ENCODE measurements at places on chromosomes 1 and 21.

DNA sequence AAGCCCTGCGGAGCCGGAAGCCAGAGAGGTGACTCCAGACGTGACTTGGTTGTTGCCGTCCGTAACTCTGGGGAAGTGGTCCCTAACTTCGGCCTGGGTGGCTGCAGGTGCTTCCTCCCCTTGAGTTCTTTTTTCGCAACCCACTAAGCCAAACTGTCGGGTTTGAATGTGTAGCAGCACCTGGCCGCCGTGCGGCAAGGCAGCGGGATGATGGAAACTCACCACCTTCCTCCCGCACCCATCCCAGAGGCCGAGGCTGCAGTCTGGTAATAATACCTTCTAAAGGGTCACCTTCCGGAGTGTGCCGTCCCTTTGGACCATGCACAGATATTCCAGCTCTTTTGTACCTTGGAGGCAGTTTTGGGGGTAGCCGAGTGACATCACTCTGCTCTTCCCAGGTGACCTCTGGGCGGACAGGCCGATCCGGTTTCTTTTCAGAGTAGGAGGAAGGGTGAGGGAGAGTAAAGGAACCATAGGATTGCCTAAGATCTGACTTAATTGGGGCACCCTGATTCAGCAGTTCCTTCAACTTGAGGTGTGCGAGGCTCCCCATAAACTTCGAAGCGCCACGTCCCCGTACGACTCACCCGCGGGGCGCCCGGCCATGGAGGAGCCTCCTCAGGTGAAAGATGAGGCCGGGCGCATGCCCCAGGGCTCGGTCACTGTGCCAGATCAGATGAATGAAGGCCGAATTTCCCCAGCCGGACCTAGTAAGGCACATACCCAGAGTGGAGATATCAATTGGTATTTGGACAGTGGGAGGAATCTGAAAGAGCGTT lies 1.0 kb downstream of the KCNK1 start:
- no peak for DNase-seq

- DNase-seq: no peak
These were observed 158.0 kb downstream of the EIF4G3 start for GRCh38 chr1:21018673-21019072.

- DNase-seq: peak; percentile 88
These were observed 5.3 kb downstream of the CREG1 start for GRCh38 chr1:167548059-167548932.

DNA sequence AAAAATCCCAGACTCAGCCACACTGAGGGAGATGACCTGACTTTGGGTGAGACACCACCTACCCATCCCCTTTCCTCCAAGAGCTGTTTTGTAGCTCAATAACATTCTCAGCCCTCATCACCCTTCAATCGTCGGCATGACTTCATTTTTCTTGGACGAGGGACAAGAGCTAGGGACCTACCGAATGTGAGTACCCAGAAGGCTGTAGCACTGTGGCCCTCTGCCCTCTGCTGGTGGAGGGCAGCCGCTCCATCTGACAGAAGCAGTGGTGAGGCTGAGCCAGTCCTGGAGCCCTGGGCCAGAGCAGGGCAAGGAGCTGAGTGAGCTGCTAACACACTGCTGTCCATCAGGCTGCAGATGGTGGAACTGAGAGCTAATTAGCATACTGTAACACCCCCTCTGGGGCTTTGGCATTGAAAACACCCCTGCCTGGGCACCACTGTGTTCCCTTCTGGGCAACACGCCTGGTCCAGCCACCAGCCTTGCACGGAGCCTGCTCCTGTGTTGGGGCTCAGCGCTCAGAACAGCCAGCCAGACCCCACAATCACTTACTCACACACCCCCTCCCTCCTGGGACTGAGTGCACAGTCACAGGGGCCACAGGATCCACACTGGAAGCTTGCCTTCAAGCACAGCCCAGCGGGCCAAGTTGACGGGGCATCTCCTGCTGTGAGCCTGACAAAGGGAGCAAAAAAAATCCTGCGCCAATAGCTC lies 18.3 kb upstream of the ALPL start:
- peak; percentile 74 for DNase-seq

- peak; percentile 72 for DNase-seq
These were observed 44.5 kb upstream of the CRNN start for GRCh38 chr1:152458384-152459185.

GRCh38 chr1:65170511-65171142 lies 22.6 kb downstream of the AK4 start:
- peak; percentile 73 for DNase-seq

DNA sequence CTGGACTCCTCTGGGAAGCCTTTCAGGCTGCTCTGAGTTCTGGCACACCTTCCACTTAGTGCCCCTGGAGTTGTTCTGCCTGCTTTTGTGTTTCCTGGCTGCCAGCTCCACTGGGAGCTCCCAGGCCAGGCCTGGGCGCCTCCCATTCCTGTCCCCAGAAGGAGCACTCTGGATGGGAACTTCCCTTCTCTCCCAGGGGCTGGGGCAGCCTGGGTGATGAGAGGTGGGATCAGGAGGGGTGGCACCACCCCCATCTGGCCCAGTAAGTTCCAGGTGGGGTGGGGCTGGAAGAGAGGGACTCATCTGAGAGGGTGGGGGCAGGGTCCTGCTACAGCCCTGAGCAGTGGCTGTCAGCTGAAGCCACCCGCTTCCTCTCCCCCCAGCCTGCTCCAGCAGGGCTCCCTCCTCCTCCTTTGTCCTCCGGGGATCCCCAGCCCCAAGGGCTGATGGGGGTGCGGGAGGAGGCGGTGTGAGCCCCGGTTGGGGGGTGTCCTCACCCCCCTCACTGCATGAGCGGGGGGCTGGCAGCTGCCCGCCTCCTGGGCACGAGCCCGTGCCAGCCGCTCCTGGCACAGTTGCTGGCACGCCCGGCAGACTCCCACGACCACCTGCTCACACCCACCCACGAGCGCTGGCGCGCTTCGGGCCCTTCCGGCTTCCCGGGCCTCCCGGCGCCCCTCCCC lies 4.7 kb downstream of the FOXO6 start:
- DNase-seq: no peak

DNA sequence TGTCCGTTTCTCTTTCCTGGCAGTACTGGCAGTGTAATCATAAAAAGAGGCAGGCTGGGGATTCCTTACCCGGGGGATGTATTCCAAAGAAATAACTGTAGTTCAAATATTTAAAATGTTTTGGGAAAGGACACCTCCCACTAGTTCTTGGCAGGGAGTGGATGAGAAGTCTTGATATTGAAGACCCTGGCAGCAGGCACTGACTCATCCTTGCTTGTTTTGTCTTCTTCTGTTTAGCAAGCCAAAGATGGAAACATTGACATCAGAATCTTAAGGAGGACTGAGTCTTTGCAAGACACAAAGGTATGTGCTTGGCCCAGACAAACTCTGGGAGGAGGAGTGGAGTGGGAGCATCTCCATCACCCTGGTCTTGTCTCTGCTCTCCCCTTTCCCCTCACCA lies 639 bp downstream of the IL20 start:
- peak; percentile 35 for DNase-seq

GRCh38 chr1:24925082-24925779 lies 4.8 kb downstream of the RUNX3 start:
- DNase-seq: no peak

DNA sequence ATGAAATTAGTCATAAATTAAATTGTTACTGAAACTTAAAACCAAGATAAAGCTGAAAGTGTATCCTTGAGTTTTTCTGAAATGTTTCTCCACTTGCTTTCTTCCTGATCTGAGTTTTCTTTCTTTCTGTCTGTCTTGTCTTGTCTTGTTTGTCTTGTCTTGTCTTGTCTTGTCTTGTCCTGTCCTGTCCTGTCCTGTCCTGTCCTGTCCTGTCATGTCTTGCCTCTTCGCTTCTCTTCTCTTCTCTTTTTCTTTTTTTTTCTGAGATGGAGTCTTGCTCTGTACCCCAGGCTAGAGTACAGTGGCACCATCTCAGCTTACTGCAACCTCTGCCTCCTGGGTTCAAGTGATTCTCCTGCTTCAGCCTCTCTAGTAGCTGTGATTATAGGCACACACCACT lies 73.7 kb downstream of the ADGRL2 start:
- DNase-seq: no peak

DNA sequence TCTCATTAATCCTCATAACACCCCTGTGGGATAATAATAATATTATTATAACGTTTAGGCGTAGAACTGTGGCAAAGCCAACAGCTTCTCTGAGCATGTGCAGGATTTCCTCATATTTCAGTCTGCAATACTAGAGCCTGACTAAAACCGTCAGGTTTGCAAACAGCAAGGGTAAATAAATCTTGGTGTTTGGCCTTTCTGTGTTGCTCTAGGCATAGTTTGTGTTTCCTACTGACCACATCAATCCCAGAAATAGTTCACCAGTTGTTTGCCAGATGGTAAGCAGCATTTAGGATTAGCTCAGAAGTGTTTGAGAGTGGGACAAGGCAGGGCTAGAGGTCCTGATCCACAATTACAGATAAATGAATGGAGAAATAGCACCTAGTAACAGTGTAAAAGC lies 2.8 kb upstream of the KCNA3 start:
- DNase-seq: no peak

DNA sequence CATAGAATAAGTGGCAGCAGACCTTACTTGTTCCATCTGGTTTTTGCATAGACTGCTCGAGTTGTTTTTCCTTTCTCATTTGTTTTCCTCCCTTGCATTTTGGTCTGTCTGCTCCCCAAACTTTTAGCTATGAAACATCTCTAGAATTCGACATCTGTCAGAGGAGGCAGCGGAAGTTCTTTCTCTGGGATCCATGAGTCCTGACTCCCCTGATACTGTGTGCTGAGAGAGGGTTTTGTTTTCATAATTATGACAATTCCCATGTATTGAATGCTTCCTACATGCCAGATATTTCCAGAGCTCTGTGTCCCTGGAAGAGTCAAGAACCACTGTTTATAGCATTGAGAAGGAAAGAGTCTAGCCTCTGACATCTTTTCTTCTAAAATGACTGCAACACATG lies 172.6 kb downstream of the KIF26B start:
- no peak for DNase-seq

- peak; percentile 91 for DNase-seq
These were observed 84.2 kb downstream of the ABCA4 start for GRCh38 chr1:94036730-94037129.

- peak; percentile 95 for DNase-seq
These were observed 58.7 kb upstream of the GADD45A start for GRCh38 chr1:67626090-67626860.

GRCh38 chr1:243667591-243667990 lies 182.5 kb downstream of the AKT3 start:
- DNase-seq: no peak

- no peak for DNase-seq
These were observed 35.8 kb upstream of the VCAM1 start for GRCh38 chr1:100683448-100684349.

DNA sequence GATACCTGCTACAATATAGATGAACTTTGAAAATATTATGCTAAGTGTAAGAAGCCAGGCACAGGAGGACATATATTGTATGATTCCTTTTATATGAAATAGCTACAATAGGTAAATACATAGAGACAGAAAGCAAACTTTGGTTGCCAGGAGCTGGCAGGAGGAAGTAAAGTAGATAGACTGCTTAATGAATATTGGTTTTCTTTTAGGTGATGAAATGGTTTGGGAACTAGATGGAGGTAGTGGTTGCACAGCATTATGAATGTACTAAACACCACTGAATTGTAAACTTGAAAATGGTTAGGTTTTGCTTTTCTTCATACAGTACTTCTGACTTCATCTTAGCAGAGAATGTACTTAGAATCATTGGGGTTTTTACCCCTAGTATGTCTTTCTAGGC lies 21.5 kb downstream of the ABCB10 start:
- DNase-seq: no peak

GRCh38 chr1:215146240-215146975 lies 63.9 kb downstream of the KCNK2 start:
- peak; percentile 61 for DNase-seq

- no peak for DNase-seq
These were observed 225.7 kb downstream of the TOMM20 start for GRCh38 chr1:234902774-234903547.

DNA sequence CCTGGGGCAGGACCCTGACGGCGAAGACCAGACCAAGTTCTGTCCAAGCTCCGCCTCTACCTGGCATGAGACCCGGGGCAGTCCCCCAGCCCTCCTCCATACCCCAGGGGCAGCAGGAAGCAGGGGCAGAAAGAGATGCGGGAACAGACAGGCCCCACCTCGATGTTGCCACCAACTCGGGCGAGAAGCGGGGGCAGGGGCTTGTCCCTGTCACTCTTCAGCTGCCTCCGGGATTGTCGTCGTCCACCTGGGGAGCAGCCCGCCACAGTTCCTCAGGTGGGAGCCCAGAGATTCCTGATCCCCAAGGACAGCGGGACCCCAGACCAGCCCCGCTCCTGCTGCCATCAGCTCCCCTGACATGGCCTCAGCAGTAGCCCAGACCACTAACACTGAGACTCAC lies 54.8 kb downstream of the CHD5 start:
- DNase-seq: no peak

- DNase-seq: no peak
These were observed 191.1 kb upstream of the FGGY start for GRCh38 chr1:59105548-59106507.

- no peak for DNase-seq
These were observed 131.7 kb downstream of the SYT2 start for GRCh38 chr1:202578565-202578964.

- no peak for DNase-seq
These were observed 3.0 kb upstream of the PEX10 start for GRCh38 chr1:2415337-2415736.

DNA sequence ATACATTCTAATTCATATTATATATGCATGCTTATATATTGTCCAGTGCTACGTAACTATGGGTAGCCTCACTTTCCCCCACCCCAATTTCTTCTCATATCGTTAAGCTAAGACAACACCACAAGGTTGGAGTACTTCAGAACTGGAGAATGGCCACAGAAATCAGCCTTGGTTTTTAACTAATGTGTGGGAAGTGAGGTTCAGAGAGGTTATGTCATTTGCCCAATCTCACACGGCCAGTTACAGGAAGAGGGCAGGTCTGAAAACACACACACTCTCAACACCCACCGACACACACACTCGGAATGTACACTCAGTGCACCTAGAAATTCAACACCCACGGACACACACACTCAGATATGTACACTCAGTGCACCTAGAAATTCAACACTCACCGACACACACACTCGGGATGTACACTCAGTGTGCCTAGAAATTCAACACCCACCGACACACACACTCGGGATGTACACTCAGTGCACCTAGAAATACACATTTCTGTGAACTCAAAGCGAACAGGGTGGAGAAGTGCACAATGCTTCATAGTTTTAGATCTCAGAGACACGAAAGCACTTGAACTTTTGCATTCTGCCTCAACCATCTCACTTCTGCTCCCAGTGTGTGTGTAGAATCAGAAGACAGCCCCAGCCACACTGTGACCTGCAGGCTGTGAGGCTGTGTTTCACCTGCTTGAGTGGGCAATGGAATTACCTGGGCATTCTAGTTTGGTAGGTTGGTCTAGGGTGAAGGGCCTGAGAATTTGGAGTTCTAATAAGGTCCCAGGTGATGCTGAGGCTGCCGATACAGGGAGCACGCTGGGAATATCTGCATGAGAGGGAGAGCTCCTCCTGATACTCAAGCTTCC lies 170.4 kb downstream of the CLIC6 start:
- DNase-seq: no peak

GRCh38 chr1:241677201-241677600 lies 25.1 kb downstream of the WDR64 start:
- peak; percentile 55 for DNase-seq

GRCh38 chr1:231162297-231162969 lies 575 bp downstream of the TRIM67 start:
- peak; percentile 59 for DNase-seq

- DNase-seq: no peak
These were observed 284.2 kb upstream of the POU3F1 start for GRCh38 chr1:38330799-38331198.
